ENCODE measurements at places on chromosomes 4 and X. TPM values are rescaled to one million over a fixed set of nuclear protein-coding genes. Genes with fewer than 3 reads are reported as not detected.

DNA sequence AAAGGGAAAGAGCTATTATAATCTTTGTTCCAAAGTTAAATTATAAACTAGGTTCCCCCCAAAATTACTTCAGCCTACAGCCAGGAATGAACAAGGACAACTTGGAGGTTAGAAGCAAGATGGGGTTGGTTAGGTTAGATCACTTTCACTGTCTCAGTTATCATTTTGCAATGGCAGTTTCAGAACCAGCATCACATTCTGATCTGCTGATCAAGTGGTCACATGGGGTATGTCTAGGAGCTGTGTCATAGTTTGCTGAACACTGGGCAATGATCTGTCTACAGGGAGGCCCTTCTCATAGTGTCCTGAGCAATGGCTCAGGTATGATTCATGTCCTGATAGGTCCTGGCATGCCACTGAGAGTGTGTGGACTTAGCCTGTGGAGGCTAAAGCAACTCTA is 41.6 kb upstream of the XIAP start:
- no peak for DNase-seq

GRCh38 chr4:85500110-85500867 is 25.3 kb downstream of the ARHGAP24 start:
- no peak for DNase-seq

- peak; percentile 47 for DNase-seq
These were observed 45.7 kb upstream of the INTU start for GRCh38 chr4:127586922-127587571.

- DNase-seq = no peak
These were observed 13.7 kb downstream of the ZBTB33 start for GRCh38 chrX:120264341-120264740.

- DNase-seq = no peak
These were observed 1.7 kb upstream of the VCX start for GRCh38 chrX:7841084-7841805.

- DNase-seq = no peak
These were observed 7.5 kb downstream of the PTTG2 start for GRCh38 chr4:37967736-37968135.

DNA sequence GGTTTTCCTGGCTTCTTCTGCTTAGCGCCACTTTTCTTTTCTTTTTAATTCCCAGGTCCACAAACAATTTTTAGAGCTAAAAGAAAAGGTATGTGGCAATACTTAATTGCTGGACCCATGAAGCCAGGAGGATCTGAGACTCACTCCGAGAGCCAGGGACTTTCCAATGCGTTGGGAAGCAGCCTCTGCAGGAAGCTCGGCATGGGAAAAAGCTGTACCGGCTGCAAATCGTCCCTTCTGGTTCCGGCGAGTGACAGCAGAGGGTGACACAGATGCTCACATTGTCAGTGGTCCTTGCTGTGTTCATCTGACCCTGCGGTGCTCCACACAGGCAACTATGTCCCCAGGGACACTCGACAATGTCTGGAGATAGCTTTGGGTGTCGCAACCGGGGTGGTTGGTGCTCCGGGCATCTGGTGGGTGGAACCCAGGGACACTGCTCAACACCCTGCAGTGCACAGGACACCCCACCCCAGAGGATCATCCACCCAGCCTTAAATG is 164.0 kb downstream of the PRKX start:
- DNase-seq = no peak

DNA sequence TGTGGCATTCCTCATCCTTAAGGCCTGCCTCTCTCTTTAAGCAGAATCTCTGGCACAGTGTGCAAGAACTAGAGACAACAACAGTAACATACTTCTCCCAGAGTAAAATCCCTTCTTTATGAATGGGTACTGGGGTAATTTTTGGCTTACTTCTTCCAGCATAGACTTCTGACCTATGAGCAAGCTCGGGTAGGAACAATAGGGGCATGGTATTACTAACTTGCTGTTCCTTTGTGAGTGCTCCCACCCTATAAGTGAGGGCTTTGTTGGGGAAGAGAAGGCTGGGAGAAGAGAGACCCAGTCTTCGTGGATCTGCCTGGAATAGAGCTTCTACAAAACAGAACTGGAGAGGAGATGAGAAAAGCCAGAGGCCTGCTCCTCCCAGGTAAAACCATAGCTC is 30.2 kb downstream of the CLDN2 start:
- no peak for DNase-seq

DNA sequence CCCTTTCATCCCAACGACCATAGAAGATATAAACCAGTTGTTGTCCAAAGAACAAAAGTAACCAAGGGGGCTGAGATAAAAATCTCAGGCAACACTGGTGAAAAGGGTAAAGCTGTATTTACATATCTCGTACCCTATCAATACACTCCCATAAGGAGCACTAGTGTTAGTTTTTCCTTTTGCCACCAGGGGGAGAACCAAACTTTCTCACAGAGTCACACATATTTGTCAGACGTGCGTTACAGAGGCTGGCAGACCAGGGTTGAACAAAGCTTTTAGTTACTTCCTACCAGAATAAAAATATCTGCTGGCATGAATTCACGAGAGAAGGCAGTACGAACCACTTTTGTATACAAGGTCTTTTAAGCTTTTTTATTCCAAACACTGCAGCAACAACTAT is 88.3 kb downstream of the AMELX start:
- peak; percentile 84 for DNase-seq

GRCh38 chrX:20089845-20090244 is 26.9 kb downstream of the MAP7D2 start:
- DNase-seq = no peak

DNA sequence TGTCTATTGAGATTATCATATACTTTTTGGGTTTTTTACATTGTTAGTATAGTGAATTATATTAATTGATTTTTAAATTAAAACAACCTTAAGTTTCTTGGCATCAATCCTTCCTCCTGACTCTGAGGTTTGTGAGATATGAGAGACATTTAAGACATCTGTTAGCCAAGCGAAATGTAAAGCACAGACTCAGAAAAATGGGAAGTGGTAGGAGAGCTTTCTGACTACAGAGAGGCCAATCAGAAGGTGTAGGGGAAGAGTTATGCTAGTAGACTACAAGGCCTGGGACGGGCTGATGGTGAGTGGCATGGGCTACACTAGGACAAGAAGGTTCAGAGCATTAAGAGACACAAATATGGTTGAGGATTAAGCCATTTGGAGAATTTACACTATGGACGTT is 255.4 kb downstream of the PRDM5 start:
- DNase-seq = no peak

- no peak for DNase-seq
These were observed 33.1 kb downstream of the OSTC start for GRCh38 chr4:108683479-108683878.

DNA sequence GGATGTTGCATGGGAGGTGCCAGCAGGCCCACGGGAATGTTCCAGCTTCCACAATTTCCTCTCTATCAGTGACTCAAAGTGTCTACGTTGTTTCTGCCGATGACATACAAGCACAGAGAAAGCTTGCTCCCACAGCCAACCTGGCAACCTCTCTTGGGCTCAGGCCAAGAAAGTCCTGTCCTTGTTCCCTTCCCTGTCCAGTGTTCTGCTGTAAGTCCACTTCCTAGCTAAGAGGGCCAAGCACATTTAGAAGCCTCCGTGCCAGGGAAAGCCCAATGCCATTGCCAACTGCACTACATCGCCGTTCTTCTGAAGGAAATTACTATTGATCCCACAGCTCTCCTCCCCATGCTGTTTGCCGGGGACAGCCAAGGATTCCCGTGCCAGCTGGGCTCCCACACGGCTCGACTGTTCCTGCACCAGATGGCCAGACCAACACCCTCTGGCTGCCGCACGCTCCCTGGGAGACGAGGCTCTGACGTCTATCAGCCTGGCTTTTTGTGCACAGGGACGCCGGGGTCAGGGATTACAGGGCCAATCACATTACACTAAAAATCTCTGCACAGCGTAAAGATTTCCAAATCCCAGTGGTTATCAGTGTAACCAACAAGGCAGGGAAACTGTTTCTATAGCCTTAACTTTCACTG is 284.0 kb downstream of the BCOR start:
- no peak for DNase-seq

DNA sequence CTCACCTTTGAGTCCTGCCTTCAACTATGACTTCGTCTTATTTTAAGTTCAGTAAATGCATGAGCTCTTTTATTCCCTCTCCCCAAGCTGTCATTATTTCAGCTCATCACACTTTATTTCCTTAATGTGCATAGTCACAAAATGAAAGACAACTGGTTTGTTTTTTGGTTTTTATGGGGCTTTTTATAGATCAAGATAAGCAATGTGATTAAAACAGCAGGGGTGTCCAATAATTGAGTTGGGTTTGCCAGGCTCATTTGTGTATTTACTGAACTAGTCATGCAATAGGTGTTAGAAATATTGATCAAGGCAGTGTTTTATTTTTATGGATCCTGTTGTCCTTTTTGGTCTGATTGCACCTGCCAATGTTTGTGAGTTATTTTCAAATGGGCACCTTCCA is 102.2 kb downstream of the FRMPD4 start:
- DNase-seq = no peak

DNA sequence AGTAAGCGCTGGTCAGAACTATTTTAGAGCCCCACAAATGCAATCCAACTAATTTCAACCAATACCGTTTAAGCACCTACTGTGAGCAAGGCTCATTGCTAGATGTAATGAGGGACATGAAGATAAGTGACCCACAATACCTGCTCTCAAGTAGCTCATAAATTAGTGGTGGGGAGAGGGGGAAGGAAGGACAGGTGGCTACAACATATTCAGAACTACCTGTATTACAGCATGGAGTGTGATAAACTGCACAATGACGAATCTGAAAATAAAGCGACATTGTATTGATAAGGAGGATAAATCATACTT is 311.6 kb upstream of the DIAPH2 start:
- DNase-seq = no peak

DNA sequence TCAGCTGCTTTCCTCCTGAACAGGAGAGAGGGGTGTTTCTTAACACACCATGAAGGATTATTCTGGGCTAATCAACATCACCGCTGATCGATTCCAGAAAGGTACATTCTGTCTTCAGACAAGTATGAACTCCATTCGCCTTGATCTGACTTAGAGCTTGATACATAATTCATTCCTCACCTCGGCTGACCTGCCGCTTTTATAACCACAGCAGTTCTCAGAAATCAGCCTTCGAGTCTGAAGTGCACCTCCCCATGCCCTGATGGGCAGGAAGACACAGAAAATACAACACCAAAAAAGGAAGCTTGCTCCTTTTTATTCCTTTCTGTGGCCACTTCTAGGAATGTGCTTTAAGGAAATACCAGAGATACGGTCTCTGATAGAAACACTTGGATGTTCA is 85.7 kb downstream of the JAKMIP1 start:
- no peak for DNase-seq

- DNase-seq = peak; percentile 41
These were observed 20.4 kb downstream of the WDR13 start for GRCh38 chrX:48617542-48618340.

- DNase-seq = no peak
These were observed 95.6 kb downstream of the PHOX2B start for GRCh38 chr4:41652971-41653370.

- DNase-seq = no peak
These were observed 611.9 kb upstream of the ATOH1 start for GRCh38 chr4:93216646-93217045.

DNA sequence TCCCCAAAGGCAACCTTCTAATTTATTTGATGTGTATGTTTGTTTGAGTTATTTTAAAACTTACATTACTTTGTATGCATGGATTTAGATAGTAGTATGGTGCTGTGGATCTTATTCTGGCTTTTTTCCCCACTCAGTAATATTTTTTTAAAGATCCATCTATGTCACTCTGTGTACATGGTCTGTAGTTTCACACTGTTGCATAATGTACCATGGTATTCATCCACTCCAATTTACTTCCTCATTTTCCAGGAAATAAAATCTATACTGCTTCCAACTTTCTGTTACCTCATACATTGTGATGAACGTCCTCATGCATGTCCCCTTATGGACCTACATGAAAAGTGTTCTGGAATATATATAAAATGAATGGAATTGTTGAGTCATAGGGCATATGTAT is 17.6 kb downstream of the ARMCX2 start:
- no peak for DNase-seq

DNA sequence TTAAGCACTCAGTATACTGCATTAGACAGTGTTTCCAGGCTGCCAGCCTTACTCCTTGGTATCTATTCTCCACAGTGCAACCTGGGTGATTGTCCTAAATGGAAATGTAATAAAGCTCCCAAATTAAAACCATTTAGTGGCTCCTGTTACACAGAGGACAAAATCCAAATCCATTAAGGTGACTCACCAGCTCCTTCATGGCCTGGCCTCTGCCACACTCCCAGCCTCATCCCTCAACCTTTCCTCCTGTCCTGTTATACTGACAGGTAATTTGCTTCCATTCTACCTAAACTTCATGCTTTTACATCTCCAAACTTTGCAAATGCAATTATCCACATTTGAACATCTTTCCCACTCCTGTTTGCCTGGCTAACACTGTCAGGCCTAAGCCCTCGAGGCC is 140.3 kb downstream of the INPP4B start:
- no peak for DNase-seq

- DNase-seq = no peak
These were observed 75.4 kb downstream of the FAT4 start for GRCh38 chr4:125390126-125390525.

DNA sequence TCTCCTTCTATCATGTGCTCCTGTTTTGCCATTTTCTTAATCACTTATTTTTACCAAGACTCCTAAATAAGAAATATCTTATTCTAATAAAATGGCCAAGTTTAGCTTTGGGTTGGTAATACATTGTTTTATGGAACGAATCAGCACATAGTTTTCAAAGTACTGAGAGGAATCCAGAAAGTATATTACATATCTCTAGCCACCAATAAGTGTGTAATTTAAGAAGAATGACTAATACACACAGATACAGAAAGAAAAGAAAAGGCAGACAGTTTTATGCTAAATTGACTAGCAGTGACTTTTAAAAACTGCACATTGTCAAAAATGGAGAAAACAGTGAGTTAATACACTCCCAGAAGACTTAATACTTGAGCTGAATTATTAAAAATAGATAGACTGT is 167.0 kb upstream of the IL15 start:
- no peak for DNase-seq

- DNase-seq = no peak
These were observed 18.0 kb downstream of the CLNK start for GRCh38 chr4:10666616-10667015.

DNA sequence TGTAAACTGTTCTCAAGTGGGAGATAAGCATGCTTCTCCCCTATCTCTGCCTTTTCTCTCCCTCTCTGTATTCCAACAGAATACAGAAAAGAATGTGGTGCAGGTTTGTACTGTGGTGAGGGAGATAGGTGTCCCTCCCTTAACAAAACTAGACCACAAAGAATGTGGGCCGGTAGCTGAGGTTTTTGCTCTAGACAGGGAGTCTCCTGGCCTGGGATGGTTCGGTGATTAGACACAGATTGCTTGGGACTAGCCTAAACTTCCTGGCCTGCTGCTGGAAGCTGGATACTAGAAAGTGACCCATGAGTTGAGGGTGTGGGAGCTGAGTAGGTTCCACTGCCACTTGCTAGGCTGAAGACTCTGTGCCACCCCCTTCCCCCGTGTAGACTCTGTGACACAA is 143.0 kb downstream of the CXXC4 start:
- DNase-seq = no peak

IGSF1 gene
- total RNA-seq = 1.1 TPM

NWD2 gene
- not detected for total RNA-seq

GPM6B gene
- not detected for total RNA-seq

FGD1 gene
- total RNA-seq = 0.07 TPM

CLDN22 gene
- total RNA-seq = not detected

NUP62CL gene
- total RNA-seq = 29.7 TPM

TACR3 gene
- not detected for total RNA-seq

KLHL13 gene
- total RNA-seq = 2.3 TPM

TBX22 gene
- total RNA-seq = not detected
